ENCODE measurements at places on chromosomes 5 and 9.

DNA sequence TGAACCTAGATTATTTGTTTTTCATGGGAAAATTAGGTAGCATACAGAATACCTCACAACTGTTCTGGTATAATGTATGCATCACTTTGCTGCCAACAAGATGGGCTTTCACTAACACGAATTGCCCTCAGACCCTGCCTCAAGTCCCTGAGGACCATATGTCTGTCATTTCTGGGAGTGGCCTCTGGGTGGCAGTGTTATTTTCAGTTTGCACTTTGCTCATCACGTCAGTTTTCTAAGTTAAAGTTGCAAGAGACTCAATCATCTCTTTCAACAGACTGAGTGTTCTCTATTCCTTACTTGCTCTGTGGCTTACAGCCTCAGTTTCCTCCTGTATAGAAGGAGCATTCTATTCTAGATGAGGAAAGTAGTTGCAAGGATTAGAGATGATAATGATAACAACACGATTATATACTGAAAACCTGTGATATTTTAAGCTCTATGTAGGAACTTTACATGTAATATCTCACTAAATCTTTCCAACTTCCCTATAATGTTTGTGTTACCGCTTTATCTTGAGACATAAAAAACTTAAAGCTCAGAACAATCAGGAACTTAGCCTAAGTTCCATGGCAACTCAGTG lies 55.7 kb downstream of the TSSK1B start:
- no peak for DNase-seq

DNA sequence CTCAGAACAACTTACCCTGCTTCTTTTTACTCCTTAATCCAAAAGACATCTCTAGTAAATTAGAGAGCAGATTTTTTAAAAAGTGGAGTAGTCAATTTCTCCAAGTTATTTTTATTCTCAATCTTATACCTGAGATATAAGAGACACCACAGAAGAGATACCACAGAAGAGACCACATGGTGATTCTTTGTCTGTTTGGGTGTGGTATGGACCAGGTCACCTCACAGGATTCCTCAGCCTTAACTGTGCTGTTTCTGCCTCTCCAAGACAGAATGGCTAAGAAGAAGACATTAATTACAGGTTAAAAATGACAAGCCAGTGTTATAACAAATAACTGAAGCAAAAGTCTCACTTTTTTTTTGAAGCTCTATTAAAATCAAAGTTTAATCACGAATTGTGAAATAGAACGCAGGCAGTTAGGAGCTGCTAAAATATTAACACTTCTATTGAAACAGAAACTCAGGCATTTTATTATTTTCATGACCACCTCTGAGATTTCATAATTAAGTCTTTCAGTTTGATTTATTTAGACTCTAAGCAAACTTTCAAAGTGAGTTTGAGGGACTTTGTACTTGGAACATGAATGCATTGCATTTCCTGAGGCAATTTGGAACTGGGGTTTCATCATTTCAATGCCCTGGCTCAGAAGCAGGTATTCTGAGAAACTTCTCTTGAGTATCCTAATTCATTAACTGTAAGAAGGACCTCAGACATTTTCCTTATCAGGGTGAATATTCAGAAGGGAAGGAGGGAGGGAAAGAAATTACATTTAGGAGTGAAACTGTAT lies 280.7 kb downstream of the KCTD16 start:
- DNase-seq = no peak

GRCh38 chr9:94639999-94640376 lies 670 bp upstream of the FBP1 start:
- DNase-seq = no peak

DNA sequence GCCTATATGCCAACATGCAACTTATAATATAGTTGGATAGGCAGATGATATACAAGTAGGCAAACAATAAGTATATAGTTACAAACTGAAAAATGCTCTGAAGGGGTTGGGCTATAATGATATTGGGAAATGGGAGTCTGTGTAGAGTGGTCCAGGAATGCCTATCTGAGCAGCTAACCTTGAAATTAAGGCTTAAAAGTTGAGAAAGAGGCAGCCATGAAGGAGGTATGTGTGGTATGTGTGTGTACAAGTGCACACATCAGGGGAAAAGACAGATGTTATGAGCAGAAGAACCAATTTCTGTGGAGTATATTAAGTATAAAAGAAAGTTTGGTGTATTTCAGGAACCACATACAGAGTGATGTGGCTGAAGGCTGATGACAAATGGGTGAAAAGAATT lies 154.9 kb upstream of the PAPPA start:
- DNase-seq = no peak

DNA sequence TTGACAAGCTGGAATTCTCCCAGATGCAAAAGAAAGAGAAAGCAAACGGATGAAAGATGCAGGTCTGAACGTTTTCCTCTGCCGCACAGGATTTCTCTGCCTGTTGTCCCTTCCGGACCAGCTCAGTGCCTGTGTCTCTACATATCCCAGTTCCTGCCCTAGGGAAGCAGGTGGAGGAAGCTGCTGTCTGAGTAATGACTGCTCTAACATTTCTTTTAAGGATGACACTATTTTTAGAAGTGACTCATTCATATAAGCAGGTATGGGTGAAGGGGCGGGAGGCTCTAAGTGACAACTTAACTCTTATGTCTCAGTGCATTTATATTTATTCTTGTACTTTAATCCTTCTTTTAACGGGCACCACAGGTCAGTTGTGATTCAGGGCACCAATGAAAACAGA lies 128.8 kb downstream of the SLC24A2 start:
- no peak for DNase-seq

DNA sequence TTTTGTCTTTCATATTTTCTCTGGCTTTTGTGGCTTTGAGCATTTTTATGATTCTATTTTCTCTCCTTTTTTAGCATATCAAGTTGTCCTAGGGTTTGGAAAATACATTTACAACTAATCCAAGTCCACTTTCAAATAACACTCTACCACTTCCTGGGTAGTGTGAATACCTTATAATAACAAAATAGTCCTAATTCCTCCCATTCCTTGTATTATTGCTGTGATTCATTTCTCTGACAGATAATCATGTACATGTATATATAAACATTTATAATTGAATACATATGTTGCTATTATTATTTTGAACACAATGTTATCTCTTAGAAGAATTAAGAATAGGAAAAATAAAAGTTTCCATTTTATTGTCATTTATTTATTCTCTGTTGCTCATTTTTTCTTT lies 14.9 kb upstream of the ADAM19 start:
- DNase-seq = no peak

GRCh38 chr5:147512659-147513379 lies 3.0 kb upstream of the DPYSL3 start:
- no peak for DNase-seq

All from kidney (tissue), 22 donors.